ENCODE measurements at places on chromosomes 6 and 20.

DNA sequence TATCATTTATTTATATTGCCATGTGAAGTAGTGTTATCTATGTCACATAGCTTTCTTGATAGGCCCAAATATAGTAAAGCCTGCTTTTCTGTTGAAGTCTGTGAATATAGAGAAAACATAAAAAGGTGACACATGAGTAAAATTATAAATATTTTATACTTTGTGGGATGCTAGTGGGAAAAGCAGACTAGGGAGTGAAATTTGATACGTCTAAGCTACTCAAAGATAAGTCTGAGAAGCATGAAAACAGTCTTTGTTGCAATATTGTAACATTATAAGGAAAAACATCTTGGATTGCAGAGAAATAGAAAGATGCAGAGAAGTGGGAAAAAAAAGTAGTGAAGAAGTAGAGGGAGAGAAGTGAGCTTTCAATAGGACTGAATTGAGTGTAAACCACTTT is 75.4 kb downstream of the ZNF292 start:
- no peak for DNase-seq

- no peak for DNase-seq
These were observed 160.5 kb upstream of the KCNG1 start for GRCh38 chr20:51183451-51183850.

GRCh38 chr6:102553214-102553613 is 1159.7 kb downstream of the GRIK2 start:
- no peak for DNase-seq

GRCh38 chr6:129209355-129209754 is 326.4 kb downstream of the LAMA2 start:
- no peak for DNase-seq

DNA sequence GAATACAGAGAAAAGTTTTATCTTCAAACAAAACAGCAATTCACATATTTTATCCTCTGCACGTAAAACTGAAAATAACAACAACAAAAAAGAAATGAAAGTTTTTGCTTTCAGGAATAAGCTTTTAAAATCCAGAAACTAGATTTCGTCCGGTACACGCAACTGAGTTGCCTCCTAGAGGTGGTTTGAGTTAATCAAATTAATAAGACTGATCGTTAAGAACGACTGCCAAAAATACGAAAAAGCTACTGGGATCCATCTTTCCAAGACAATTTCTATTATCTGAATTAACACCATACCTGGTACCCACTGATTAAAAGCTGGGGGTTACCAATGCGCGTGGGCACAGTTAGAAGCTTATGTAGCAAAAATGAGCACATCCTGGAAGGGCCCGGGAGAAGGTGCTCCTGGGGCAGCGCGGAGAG is 669 bp downstream of the PDCD2 start:
- DNase-seq = no peak

DNA sequence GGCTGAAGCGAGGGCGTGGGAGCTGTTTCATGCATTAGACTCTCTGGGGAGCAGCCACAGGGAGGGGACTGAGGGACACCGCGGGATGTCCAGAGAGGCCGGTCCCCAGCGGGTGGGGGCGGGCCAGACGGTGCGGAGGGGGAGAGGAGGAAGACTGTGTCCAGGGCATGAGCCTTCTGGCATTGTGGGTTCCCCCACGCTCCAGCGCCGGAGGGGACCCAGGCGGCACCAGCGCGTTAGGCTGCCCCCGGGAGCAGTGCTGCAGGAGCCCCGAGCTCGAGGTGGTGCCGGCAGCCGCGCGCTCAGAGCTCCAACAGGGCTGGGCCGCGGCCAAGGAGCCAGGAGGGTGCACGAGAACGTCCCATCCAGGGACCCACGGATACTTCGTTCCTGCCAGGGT is 14.4 kb downstream of the SLC22A3 start:
- no peak for DNase-seq

- no peak for DNase-seq
These were observed at the start of gene CLVS2 for GRCh38 chr6:122995921-122996793. Gene CLVS2, plus strand, starts transcription at chr6:122996235. Its CDS starts 1,543 bp downstream, at chr6:122997778.

GRCh38 chr6:20058121-20058905 is 154.0 kb downstream of the MBOAT1 start:
- DNase-seq = no peak

GRCh38 chr6:105646391-105646867 is 243.5 kb upstream of the PREP start:
- DNase-seq = no peak

GRCh38 chr6:69584536-69584912 is 212.3 kb downstream of the LMBRD1 start:
- no peak for DNase-seq

GRCh38 chr6:55182016-55182650 is 7.8 kb downstream of the HCRTR2 start:
- no peak for DNase-seq

DNA sequence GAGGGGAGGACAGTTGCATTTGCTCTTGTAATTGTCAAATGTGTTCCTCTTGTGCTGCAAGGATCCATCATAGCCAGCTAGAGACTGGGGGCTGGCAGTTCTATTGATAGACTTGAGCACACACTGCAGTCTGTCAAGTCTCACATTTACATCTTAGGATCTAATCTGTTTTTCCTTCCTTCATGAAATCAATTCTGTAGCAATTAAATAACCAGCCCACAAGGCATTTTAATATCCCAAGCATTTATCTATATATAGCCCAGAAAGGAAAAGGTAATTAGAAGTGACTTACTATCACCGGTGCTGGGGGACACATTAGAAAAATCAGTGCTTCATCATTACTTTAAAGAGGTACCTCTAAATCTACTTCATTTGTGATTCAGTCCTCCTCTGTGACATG is 143.0 kb upstream of the STXBP5 start:
- DNase-seq = no peak

- DNase-seq = no peak
These were observed 150.7 kb upstream of the PLCB4 start for GRCh38 chr20:8918145-8918544.

DNA sequence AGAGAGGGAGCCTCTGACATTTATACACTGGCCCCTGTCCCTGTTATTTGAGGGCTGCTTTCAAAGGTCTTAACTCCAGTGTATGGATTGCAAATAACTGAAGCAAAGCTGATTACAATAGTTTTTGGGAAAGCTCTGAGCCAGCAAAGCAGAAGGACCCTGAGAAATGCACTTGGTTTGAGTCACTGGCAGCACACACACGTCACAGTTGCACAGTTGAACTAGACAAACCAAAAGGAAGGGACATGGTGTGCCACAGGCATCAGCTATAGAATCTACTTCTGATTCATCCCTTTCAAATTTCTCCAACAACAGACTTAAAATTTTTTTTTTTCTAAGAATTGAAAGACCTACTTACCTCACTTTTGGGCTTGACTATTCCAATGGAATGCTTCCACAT is 56.4 kb downstream of the SNRNP48 start:
- DNase-seq = no peak

DNA sequence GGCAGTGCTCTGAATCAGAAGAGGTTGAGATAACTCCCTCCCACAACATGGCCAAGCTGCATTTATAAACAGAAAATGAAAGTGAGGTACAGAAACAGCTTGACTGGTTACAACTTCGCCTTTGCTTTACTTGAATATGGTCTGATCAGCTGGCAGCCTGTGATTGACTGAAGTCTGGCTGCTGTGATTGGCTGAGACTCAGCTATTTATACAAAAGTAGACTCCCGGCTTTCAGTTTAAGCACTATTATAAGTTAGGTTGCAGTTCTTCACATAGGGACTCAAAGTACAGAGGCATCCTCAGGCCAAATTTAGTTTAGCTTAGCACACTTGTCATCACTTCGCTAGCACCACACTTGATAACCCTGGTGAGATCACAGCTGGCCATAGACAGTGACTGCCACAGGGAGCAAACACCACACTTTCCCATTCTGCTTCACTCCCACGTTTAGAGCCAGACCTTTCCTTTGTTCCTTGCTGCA is 362.6 kb downstream of the EPM2A start:
- no peak for DNase-seq

GRCh38 chr20:38117635-38118034 is 47.4 kb downstream of the TGM2 start:
- DNase-seq = no peak

DNA sequence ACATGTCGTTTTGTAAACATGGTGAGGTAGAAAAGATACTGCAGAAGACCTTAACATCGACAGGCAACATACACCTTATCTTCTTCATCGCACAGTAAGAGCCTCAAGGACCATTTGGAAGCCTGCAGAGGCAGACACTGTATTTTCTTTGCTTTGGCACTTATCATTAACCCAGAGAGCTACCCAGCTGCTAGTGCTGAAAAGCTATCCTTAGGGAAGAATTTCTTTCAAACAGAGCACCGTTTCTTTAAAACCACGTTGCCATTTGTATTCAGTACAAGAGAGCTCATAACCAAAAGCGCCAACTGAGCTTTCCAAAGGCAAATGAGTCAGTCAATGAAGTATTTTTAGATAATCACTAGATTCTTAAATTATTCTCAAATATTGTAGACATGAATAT is 306.6 kb downstream of the EPM2A start:
- no peak for DNase-seq

DNA sequence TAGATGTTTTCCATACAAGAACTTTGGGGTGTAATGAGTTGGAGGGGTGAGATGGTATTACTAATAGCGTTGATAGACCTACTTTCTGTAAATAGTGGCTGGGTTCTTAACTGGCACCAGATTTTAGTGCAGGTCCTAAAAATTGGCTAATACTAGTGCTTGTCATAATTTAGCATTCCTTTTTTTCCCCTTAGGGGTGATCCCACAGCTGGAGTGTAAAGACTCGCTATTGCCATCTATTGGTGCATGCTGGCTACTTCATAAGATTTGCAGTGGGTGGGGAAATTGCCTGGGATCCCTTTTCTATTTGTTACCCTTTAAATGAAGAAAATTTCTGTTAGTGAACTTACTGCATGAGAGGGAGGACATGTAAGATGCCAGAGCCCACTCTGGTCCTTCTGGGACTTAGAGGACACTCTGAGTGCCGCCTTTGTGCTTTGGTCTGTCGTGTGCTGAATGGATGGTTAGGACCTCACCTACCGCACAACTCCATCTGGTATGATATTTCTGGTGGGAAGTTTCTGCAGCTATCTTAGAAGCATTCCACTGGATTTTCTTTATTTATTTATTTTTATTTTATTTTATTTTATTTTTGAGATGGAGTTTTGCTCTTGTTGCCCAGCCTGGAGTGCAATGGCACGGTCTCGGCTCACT is 195.5 kb downstream of the JARID2 start:
- no peak for DNase-seq

DNA sequence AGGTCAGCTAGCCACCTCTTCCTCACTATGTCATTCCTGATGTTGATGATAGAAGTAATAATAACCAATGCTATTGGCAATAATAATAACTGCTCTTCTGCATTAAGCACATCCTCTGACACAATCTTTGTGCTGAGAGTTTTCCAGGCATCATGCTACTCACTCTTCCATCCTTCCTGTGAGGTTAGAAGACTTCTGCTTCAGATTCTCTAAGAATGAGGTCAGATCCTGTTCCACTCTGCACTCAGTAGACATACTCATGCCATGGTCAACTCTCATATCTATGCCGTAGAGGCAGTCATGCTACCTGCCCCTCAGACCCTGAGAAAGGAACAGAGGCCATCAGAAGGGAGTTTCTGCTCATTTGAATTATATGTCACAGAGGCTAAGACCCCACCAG is 98.1 kb upstream of the TOP1 start:
- no peak for DNase-seq

DNA sequence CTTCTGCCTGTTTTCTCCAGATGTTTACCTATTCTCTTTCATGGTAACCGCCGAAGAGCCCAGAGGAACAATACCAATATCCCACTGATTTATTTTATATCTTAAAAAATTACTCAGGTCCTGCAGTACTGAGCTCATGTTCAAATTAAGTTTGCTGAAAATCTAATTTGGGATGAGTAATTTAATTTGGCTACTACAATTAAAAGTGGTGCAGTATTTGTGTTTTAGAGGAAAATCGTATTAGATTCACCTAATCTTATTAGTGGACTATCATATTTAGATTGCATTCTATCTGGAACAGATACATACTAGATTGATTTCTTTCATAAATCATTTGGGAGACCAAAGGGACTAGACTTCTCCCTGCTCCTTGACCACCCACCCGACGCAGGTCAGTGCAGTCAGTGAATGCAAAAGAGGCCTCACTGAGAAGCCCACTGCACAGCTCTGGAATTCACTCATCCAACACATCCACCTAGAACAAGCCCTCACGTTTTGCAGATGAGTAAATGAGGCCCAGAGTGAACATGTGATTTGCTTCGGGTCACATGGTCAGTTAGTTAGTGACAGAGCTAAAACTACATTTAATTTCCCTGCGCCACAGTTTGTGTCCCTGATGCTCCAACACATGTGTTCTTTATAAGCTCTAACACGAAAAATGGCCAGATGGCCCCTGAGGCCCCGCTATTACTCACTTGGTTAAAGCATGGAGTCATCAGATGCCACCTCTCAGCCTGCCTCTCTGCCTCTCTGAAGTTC is 101.8 kb downstream of the TRERF1 start:
- no peak for DNase-seq

GRCh38 chr20:16929756-16930155 is 181.6 kb downstream of the OTOR start:
- no peak for DNase-seq

- no peak for DNase-seq
These were observed 159.8 kb upstream of the TSHZ2 start for GRCh38 chr20:52812231-52812847.

GRCh38 chr6:26016245-26016962 is 53.8 kb downstream of the TRIM38 start:
- no peak for DNase-seq

DNA sequence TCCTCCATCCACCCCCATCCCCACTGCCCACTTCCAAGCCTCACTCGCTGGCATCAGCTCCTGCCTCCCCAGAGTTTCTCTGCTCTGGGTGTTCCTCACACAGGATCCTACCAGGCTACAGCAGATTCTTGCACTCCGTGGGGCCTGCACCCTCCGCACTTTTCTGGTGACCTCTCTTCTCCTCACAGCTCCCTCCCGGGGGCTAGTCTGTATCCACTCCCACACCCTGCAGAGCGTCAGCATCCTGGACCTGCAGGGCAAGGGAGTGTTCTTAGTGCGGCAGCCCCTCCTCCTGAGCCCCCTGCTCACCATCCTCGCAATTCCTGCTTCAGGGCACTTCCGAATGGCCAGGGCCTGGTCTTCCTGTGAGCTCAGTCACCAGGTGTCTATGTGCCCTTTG is 224.2 kb downstream of the DLL1 start:
- no peak for DNase-seq

- DNase-seq = no peak
These were observed 18.8 kb downstream of the REV3L start for GRCh38 chr6:111464184-111464583.

DNA sequence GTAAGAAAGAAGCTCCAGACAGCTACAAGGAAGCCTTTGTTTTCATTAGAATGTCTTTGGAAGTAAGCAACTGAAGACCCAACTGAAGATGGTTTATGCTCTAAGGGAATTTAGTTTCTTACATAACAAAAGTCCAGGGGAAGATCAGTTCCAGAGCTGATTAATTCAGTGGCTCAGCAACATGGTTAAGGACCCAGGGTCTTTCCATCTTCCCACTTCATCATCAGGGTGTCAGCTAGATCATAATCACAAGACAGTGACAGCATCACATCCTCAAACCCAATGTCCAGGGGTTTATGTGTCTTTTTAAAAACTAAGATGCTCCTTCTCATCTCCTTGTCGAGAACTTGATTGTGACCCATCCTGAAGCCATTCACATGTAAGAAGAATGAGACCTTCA is 119.7 kb upstream of the PRDM1 start:
- DNase-seq = no peak

All from stimulated activated CD8-positive, alpha-beta memory T cell treated with anti-CD3 and anti-CD28 coated beads, Interleukin-4, amount 100 ng/mL, for 1 hour (primary cell).